Left renal cortex interstitium (tissue), 4 donors: ENCODE measurements at places on chromosomes 12 and 14.

DNA sequence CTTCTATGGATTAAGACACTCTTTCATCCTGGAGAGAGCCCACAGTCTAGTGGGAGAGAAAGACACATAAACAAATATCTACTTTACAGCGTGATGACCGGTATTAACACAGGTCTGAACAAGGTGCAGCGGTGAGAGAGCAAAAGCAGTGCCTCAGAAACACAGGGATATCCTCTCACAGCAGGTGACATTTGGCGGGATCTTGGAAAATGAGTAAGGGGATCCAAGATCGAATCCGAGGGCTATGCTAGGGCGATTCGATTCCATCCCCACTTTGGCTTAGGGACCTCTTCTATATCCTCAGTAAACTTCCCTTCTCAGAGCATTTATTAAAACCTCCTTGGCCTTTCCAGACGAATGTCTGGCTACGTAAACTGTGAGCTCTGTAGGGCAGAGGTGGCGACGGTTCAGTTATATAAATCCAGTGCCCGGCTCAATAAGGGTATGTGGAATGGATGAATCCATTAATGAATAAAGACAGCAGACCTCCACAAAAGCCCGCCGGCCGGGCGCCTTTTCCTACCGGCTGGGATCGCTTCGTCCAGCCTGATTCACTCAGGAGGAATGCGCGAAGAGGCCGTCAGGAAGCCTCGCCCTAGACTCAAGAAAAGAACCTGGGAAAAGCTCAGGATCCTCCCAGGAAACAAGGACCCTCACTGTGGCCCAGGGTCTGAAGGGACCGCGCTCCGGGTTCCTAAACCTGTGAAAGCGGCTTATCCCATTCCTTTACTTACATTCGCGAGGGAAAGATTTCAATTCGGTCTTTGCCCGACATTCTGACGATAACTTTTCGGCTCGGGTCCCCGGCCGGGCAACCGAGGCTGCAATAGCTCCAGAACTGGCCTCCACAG is 455 bp downstream of the ATP6V1D start:
- peak; percentile 2 for DNase-seq

GRCh38 chr14:99910337-99911309 is 117.4 kb downstream of the EML1 start:
- no peak for DNase-seq

- no peak for DNase-seq
Measured at GRCh38 chr12:85765453-85765869, 70.7 kb downstream of the RASSF9 start.

GRCh38 chr12:31783996-31784645 is 55.3 kb upstream of the AMN1 start:
- DNase-seq: no peak

DNA sequence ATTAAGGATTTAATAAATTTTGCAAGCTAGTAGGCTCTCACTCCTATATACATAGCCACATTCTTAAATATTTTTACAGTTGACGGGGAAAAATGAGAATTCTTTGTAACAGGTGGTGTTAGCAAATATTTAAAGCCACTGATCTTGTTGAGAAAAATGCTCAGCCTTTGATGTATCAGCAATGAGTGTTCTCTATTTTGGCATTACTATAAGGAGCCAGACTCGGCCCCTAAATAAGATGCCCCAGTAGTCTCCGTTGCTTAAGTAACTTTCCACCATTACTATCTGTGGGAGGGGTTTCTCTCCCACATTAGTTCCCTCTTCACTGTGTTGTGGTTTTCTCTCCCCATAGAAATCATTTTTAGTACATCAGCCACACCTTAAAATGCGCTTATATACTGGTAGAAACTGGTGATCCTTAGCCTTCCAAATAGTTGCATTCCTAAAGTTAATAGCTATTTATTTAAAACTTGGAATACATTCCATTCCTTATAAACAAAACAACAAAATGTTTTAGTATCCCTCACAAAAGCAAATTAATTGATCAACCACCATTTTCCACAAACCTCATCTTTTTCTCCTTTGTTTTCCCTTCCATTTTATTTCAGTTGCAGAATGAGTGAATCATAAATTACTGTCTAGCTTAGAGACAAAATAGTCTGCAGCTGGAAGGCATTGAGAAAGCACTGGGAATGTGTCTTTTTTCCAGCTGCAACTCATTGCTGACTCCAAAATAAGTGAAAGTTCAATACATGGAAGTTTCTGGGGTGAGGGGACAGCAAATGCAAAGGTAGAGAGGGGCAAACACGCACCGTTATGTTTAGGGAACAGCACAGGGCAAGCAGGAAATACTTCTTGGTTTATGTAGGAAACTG is 84.7 kb upstream of the FERMT2 start:
- no peak for DNase-seq

DNA sequence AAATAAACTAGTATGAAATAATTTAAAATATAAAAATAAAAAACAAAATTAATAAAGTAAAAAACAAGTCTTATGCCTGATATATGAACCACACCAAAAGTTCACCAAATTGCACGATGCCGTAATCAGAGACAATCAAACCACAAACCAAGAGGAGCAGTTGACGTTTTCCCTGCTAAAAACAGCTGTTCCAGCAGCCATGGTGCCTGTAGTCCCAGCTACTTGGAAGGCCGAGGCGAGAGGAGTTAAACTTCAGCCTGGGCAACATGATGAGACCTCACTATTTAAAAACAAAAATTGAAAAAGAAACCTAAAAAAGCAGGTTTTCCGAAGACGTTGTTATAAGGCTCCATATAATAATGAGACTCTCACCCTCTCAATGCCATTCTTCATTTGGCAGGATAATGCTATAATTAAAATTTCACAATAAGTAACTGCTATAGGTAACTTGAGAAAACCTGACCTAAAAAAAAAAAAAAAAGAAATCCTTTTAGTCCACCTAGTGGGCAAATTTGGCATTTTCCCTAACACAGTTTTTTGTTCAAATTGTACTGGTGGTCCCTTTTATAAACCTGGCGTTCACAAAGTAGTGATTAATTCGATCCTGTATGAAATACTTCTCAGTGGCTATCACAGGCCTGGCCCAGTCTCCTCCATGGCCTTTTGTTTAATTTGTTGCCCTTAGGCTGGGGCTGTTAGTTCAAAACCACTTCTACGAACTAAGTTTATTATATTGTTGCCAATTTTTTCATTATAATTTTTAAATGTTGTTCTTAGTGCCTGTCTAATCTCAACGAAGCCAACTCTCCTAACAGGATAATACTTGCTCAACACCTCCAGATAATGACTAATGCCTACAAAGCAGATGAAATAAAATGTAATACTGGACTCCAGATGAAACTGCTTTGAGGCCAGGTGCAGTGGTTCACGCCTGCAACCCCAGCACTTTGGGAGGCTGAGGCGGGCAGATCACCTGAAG is 62.1 kb downstream of the TNFAIP2 start:
- no peak for DNase-seq

- DNase-seq: no peak
Measured at GRCh38 chr12:57142121-57142520, 5.3 kb downstream of the LRP1-AS start.

DNA sequence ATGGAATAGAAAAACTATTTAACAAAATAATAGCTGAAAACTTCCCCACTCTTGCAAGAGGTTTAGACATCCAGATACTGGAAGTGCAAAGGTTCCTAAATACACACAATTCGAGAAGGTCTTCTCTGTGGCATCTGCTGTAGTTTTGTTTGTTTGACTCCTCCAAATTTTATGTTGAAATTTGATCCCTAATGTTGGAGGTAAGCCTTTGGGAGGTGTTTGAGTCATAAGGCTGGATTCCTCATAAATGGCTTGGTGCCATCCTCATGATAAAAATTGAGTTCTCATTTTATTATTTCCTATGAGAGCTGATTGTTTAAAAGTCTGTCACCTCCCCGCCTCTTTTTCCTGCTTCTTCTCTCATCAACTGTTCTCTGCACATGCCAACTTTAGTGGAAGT is 182.7 kb downstream of the MYRFL start:
- no peak for DNase-seq

GRCh38 chr12:121608301-121608700 is 18.0 kb upstream of the ORAI1 start:
- DNase-seq: no peak

DNA sequence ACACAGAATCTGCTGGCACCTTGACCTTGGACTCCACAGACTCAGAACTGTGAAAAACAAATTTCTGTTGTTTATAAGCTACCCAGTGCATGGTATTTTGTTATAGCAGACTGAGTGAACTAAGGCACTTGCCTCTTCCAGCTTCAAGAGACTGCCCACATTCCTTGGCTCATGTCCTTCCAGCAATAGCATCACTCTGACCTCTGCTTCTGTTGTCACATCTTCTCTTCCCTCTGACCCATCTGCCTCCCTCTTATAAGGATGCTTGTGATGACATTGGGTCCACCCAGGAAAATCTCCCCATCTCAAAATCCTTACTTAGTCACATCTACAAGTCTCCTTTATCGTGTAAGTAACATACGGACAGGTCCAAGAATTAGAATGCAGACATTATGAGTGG is 200.4 kb downstream of the PIK3C2G start:
- no peak for DNase-seq

DNA sequence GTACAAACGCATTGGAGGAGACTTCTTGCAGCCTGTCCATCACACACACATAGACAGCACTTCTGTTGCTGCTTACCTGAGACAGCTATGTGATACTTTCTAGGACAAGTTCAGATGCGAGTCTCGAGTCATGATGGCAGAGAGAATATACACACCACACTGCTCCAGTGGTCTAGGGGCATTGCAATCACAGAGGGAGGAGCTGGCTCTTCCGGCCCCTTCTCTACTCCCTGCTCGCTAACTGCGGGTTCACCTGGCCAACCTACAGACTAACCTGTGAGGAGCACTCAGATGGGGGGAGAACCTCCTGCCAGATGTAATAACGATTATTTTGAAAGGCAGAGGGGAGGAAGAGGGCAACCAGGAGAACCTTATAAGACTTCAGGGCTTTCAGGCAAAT is 30.7 kb downstream of the EMP1 start:
- DNase-seq: no peak

GRCh38 chr14:22434901-22435550 is 154.0 kb downstream of the DAD1 start:
- DNase-seq: no peak

DNA sequence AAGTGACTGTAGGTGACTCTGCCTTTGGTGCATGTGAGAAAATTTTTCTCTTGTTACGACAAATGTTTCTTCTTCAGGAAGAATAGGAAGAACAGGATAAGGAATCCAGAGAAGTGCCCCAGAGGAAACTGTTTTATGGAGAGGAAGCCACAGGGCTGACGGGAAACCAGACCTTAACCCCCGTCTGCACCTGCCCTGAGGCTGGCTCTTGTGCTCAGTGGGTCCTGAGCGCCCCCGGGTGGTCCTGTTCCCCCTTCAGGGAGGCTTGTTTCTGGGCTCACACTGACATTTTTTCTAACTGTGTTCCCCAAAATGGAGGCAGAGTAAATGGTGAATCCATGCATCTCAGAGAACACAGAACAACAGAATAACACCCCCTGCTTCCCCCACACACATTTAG is 691.8 kb downstream of the TMEM121 start:
- no peak for DNase-seq
